ENCODE measurements at places on chromosomes 1 and 21. TPM values are rescaled to one million over a fixed set of nuclear protein-coding genes. Genes with fewer than 3 reads are reported as not detected.

DNA sequence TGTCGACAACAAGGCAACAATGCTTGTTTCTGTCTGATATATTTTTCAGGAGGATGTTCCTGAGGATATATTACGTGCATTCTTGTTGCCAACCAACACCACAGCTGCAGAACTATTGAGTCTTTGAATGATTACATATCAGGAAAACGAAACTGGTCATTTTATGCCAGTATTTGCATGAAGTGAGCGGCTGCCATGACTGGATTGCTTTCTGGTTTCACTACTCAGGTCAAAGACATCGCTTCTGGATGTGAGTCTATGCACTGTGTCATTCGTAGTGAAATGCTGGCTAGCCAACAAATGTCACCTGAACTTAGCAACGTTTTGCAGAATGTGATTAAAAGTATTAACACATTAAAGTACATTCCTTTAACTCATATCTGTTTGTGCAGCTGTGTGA, 35.8 kb upstream of the OLFM3 start:
- H3K27me3 ChIP-seq: no peaks in the 10 kb centered on the region
- H3K4me1 ChIP-seq: no peaks in the 10 kb centered on the region
- H3K27ac ChIP-seq: no peak overlapping the region
- no peak for DNase-seq
- H3K4me3 ChIP-seq: no peak overlapping the region

NBPF6 gene
- not detected for total RNA-seq

- no peaks in the 10 kb centered on the region for H3K27me3 ChIP-seq
- no peaks in the 10 kb centered on the region for H3K4me1 ChIP-seq
- no peak for DNase-seq
- H3K36me3 ChIP-seq: no peaks in the 10 kb centered on the region
- no peak overlapping the region for H3K4me3 ChIP-seq
These were observed 64.9 kb downstream of the FHAD1 start for GRCh38 chr1:15311880-15312279.

GRCh38 chr1:224564454-224565084, 51.5 kb upstream of the CNIH3 start:
- no peak for DNase-seq
- H3K27me3 ChIP-seq: no peaks in the 10 kb centered on the region
- no peak overlapping the region for H3K4me3 ChIP-seq
- no peaks in the 10 kb centered on the region for H3K36me3 ChIP-seq

- DNase-seq: no peak
- no peak overlapping the region for H3K4me3 ChIP-seq
- H3K36me3 ChIP-seq: no peaks in the 10 kb centered on the region
- H3K27ac ChIP-seq: no peak overlapping the region
- H3K27me3 ChIP-seq: no peaks in the 10 kb centered on the region
These were observed 95.3 kb upstream of the SLC25A33 start for GRCh38 chr1:9443913-9444445.

DNA sequence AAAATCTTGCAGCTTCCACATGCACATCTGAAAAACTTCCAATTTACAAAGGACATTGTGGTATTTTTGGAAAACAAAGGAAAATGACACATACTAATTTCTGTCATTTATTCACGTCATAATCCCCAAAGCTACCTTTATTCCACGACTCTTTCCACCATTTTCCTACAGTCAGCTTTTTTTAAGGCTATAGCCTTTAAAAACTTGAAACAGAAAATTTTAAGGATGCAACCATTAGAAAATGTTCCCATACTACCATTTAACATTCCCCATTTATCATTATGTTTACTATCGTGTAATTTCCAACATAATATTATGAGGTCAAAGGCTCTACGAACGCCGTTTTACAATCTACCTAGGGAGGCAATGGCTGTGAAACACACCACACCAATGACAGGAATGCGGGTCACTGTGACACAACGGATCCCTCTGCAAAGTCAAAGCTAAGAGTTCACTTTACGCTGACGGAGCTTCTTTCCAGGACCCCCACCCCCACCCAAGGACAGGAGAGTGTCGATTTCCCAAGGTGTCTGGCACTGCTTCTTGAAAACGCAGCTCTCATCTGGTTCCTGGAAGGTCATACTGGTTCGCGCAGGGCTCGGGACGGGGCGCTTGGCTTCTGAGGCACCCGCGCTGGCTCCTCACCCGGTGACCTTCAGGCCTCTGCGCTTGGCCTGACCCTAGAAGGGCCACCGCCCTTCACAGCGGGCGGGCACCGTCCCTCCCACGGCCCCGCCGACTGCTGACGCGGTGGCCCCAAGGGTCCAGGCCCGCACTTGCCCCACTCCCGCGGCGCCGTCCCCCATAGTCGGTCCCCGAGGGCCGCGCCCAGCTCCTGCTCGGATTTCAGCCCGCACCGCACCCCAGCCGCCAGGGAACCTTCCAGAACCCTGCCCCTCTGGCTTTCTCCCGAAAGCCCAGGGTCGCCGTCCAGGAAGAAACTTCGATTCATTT, 50.5 kb upstream of the ATF3 start:
- H3K4me1 ChIP-seq: peaks cover 11% of the 10 kb centered on the region
- H3K4me3 ChIP-seq: peak overlapping the region; percentile 55
- peak overlapping the region; percentile 93 for H3K27ac ChIP-seq
- no peaks in the 10 kb centered on the region for H3K27me3 ChIP-seq
- DNase-seq: peak; percentile 84

DNA sequence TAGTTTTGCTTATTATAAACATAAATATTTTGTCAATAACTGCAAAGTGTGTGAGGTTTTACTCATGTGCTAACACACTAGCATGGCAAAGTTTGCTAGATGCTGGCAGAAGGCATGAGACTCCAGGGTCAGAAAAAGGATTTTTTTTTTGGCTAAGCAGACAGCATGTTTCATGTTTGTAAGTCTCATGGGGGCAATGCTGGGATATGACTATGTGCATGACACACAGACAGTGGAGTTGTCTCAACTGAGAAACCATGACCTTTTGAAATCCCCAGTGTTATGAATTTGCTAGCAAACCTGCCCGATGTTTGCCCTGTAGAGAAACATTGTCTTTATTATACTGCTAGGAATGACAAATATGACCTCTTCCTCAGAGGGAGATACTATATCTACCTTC, 448.2 kb downstream of the BRINP3 start:
- DNase-seq: no peak
- H3K27ac ChIP-seq: no peak overlapping the region
- no peaks in the 10 kb centered on the region for H3K36me3 ChIP-seq
- H3K4me1 ChIP-seq: no peaks in the 10 kb centered on the region
- H3K27me3 ChIP-seq: no peaks in the 10 kb centered on the region

Data from ascending aorta (tissue), 2 donors.